ENCODE measurements at places on chromosomes 1 and 21. TPM values are rescaled to one million over a fixed set of nuclear protein-coding genes. Genes with fewer than 3 reads are reported as not detected.

The AGMAT gene
- polyA plus RNA-seq, result not detected

The MPL gene
- polyA plus RNA-seq, result 0.22 TPM

The FAM72D gene
- polyA plus RNA-seq, result 0.09 TPM

The LIPI gene
- polyA plus RNA-seq, result not detected

The ZNF593OS gene
- 0.46 TPM for polyA plus RNA-seq

The LAMC1 gene
- 22.1 TPM for polyA plus RNA-seq

The SPATA21 gene
- 0.20 TPM for polyA plus RNA-seq
